Activated naive CD4-positive, alpha-beta T cell treated with anti-CD3 and anti-CD28 coated beads for 36 hours (primary cell): ENCODE measurements at places on chromosomes 7 and 10.

- DNase-seq = no peak
Observed at GRCh38 chr10:114938856-114939193, 830 bp downstream of the TRUB1 start.

- peak; percentile 54 for DNase-seq
Observed at GRCh38 chr10:132575320-132576201, 38.0 kb downstream of the INPP5A start.

GRCh38 chr7:761101-761500, 34.0 kb upstream of the PRKAR1B start:
- no peak for DNase-seq

DNA sequence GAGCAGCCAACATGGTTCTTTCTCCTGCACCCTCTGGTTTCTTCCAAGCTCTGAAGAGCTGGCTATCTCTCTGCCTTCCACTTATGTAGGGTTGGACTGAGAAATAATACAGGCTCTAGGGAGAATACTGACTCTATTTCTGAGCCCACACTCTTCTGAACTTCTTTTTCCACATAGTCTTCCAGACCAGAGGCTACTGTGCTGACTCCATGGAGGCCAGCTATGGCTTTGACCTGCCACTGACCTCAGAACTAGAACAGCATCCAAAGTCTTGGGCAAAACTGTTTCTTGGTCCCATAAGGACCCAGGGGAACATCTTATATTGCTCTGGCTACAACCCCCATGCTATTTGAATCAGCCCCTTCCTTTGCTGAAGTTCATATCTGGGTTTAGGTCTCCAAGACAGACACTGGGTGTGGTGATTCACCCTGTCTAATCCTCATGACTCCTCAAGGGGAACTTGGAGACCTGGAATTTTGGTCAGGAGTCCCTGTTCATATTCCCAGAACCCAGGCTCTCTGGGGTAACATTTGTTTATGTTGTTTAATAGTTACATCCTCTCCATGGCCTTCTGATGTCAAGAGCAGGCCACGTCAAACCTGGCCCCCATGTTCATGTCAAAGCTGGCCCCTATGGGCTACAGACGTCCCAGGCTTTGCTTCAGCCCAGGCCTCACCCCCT, 12.1 kb upstream of the PLAU start:
- DNase-seq = no peak

DNA sequence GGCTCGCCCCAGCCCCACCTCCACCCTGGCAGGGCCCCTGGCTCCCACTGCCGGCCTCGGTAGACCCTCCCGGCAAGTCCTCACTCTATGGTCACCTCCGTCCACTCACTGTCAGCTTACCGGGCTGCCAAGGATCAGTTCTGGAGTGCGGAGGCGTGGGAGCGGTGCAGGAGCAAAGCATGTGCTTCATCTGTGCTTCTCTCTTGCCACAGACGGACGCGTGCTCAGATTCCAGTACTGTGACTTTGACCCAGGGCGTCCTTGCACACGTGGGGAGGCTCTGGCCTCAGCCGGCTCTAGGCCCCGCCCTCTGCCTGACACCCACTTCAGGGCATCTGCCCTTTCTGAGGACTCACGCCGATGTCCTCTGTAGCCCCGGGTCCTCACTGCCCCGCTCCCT, 547.5 kb upstream of the FOXK1 start:
- no peak for DNase-seq

- DNase-seq = no peak
Observed at GRCh38 chr10:9656386-9656785, 1361.3 kb upstream of the CELF2 start.

- DNase-seq = no peak
Observed at GRCh38 chr10:86857128-86857721, 100.2 kb downstream of the MMRN2 start.

DNA sequence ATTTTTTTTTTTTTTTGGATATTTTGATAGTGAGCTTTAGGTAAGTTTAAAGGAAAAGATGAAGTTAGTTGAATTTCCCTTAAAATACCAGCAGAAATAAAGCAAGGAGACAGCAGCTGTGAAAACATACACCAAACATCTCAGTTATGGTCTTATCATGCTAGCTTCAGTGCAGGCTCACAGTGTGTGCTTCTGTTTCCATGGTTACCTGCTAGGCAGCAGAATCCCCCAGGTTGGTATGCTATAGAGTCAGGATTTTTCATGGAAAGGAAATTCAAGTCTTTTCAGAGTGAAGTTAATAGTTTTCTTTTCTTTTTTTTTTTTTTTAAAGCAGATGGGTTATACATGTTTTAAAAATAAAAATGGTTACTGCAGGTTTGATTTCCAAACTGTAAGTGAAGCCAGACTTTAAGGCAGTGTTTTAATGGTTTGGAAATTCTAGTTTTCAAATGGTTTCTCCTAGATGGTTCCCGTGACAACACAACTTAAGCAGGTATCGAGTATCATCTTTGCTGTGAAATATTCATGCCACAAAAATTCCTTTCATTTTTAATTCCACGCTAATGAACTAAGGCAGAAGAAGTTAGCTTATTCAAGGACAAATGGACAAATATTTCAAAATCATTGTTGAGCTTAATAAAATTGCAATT, 230.9 kb downstream of the BICC1 start:
- no peak for DNase-seq

GRCh38 chr7:25720427-25720826, 431.6 kb upstream of the NFE2L3 start:
- DNase-seq = no peak

- DNase-seq = no peak
Observed at GRCh38 chr10:120473593-120473992, 16.6 kb downstream of the PLPP4 start.

DNA sequence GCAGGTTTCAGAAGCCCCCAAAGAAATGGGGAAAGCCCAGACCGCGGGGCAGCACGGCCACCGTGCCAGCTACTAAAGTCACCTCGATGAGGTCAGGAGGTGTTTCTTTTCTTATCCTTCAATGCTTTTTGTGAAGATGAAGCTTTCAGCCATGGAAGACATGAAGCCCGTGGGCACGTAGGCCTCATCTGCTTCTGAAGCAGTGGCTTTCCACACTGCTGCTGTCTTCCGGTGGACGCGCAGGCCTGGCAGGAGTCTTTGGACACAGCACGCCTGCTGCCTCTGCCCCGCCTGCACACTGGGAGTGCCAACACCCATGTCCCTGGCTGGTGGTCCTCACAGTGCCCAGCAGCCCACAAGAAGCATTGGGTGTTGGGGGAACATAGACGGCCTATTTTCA, 185.5 kb downstream of the EBF3 start:
- DNase-seq = no peak

DNA sequence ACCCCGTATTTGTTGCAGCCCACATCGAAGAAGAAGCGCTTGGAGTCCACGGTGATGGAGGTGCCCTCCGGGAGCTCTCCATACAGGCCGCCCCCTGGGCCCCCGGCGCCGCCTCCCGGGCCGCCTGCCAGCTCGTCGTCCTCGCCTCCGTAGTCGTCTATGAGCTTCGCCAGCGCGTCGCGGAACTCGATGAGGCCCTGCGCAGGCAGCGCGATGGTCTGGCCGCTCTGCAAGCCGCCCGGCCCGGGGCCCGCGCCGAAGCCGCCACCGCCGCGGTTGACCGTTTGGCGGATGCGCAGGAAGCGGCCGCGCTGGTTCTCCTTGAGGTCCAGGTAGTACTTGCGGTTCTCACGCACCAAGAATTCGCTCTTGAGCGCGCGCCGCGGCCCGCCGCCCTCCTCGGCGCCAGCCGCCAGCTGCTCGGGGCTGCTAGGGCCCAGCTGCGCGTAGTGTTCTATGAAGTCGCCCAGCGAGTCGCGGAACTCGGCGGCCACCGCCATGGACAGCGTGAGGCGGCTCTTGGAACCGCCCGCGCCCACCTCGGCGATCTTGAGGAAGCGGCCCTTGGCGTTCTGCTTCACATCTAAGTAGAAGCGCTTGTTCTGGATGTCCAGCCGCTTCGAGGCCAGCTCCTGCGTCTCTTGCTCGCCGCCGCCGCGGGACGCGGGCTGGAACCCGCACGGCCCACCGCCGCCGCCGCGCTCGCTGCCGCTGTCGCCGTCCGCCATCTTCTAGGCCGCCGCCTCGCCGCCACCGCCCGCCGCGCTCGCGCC, 523 bp downstream of the PURB start:
- peak; percentile 45 for DNase-seq

DNA sequence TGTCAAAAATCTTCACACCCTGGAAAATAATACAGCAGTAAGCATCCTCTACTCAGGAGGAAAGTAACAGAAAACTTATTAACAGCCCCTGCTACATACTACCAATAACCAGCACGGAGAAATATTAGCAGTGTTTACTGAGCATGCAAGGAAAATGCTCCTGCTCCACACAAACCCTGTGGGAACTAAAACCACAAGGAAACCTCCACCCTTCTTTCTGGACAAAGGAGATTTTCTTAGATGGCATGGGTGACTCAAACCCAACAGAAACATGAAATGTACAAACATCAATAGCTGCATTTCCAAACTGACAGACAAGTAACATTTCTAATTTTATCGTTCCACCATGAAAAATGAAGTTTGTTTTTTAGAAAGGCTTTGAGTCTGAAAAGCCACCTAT, 113.4 kb downstream of the VPS41 start:
- DNase-seq = no peak

- DNase-seq = no peak
Observed at GRCh38 chr10:121772884-121773283, 154.9 kb downstream of the ATE1 start.

DNA sequence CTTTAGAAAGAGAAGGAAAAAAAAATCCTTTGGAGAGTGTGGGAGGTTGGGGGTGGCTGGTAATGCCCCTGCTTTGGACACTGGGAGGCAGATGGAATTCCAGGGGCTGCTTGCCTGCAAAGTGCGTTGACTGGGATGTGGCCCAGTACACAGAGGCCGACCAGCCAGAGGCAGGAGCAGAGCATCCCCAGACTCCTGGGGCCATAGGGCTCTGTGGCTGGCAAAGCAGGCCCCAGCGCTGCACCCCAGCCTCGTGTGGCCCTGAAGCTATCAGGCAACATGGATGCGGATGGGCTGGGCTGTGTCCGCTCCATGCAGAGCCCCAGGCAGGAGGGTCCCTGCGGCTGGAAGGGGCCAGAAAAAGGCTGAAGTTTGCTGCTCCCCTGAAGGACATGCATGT, 361.6 kb upstream of the FZD8 start:
- DNase-seq = no peak

DNA sequence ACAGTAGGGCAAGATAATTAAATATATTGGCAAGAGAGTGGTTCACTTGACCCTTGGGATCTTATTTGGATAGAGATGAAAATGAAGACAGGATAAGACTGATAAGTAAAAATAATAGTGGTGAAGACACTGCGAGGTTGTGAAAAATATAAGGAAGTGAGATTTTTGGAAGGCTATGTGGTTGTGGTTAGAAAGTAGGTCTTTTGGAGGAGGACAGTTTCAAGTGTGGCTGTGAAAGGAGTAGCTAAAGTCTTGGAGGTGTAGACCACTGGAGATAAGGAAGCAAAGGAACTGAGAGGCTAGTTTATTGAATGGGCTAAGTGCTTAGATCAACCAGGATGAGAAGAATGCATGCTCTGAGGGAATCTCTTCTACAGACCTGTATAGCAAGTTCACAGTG, 11.2 kb downstream of the MIOS start:
- DNase-seq = no peak

GRCh38 chr7:135661311-135662122, 797 bp upstream of the STMP1 start:
- DNase-seq = no peak

DNA sequence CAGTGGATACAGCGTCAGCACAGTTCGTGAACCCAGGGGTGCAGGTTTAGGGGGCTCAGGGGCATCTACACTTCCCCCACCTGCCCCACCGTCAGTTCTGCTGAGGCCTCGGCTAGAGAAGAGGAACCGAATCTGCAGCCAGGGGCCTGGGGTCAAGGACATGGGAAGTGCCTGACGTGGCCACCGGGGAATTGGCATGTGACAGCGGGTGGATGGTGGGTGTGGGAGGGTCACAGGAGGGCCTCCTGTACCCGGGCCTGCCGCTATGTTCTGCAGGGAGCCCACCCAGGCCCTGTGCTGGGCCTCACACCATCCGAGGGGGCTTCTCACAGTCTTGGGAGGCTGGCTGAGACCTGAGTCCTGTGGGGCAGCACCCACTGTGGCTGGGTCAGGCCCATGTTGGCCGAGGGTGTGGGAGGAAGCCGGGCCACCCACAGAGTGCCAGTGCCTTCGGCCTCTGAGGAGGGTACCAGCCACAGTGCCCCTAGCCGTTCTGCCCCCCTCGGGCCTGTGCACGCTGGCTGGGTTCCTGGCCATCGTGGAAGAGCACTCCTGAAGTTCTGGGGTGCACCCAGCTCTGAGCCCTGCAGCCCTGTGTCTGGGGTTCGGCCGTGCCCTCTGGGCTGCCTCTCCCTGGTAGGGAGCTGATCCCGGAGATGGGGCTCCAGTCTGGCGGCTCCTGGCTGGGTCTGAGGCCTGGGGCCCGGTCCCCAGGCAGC, 5.9 kb downstream of the TTYH3 start:
- DNase-seq = no peak

- DNase-seq = peak; percentile 81
Observed at GRCh38 chr7:4791738-4792536, 16.5 kb downstream of the AP5Z1 start.

DNA sequence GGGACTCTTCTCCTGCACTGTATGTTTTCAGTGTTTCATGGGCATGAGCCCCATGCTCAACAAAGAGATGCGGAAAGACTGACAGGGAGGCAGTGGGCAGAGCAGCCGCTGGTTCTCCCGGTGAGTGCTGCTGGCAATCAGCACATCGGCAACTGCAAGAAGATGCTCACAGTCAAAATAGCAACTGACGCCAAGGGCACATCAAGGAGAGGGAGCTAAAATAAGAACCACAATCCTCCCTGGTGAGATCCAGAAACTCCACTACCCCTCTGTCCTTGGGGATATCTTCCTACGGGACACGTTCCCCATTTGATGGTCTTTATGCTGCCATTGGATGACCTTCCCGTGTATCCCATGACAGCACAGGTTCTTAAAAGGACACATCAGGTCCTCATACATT, 28.9 kb upstream of the SVIL start:
- DNase-seq = no peak

GRCh38 chr10:68516766-68517165, 10.6 kb downstream of the SLC25A16 start:
- no peak for DNase-seq

- DNase-seq = no peak
Observed at GRCh38 chr7:91569728-91570457, 305.7 kb downstream of the FZD1 start.

GRCh38 chr7:15326044-15326644, 235.7 kb downstream of the AGMO start:
- no peak for DNase-seq

GRCh38 chr10:11037991-11038390, 20.3 kb downstream of the CELF2 start:
- no peak for DNase-seq

DNA sequence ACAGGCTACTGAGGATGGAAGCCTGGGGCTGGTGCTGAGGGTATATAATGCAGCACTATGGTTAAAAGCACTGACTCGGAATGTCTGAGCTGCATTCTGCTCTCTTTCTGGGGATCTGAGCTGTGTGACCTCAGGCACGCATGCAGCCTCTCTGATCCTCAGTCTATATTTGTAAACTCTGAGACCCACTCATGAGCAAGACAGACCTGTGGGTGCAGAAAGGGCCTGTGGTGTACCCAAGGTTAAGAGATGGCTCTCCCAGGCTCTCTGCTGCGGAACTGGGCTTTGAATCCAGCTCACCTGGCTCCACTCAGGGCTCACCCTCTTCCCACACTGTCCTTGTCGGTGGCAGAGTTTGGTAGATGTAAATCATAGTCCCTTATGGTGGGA, 89.9 kb downstream of the CHST15 start:
- DNase-seq = no peak
